ENCODE measurements at places on chromosomes 6 and 20.

GRCh38 chr6:112041535-112041934 is 12.4 kb upstream of the CCN6 start:
- DNase-seq: no peak

DNA sequence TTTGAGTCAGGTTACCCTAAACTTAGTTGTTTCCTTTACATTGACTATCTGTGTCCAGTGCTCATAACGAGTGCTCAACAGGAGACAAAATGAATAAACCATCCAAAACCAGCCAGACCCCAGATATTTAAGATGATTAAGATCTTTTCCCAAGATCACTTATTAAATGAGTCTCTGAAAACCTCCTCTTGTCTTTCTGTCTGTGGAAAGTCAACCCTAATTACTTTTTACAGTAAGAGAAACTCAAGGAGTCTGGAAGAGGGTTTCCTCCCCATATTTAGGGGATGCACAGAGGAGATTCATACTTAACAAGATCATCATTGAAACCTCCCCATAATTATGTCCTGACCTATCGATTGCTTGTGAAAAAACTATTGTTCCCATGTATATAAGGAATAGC is 84.0 kb downstream of the CAP2 start:
- no peak for DNase-seq

- no peak for DNase-seq
Measured at GRCh38 chr6:11208267-11208666, 24.2 kb downstream of the NEDD9 start.

DNA sequence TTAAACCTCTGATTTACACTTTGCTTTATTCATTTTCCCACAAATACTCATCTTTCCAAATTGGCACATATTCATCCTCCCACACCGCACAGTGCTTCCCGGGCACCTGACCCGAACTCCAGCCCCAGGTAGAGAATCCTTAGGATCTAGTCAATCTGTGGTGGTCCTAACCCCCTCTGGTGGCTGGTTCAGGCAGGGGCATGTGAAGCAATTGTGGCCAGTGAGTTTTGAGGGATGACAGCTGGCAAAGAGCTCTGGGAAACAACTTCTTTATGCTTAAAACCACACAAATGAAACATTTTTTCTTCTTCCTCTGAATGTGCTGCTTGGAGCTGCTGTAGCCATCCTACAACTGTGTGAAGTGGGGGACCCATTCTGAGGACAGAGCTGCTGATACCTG is 54.7 kb downstream of the ELOVL5 start:
- DNase-seq: no peak

All from LNCaP clone FGC (cell line).